ENCODE measurements at places on chromosomes 13 and 19.
A peak's percentile ranks its signal among the peaks of the same experiment; 100 is the strongest.

DNA sequence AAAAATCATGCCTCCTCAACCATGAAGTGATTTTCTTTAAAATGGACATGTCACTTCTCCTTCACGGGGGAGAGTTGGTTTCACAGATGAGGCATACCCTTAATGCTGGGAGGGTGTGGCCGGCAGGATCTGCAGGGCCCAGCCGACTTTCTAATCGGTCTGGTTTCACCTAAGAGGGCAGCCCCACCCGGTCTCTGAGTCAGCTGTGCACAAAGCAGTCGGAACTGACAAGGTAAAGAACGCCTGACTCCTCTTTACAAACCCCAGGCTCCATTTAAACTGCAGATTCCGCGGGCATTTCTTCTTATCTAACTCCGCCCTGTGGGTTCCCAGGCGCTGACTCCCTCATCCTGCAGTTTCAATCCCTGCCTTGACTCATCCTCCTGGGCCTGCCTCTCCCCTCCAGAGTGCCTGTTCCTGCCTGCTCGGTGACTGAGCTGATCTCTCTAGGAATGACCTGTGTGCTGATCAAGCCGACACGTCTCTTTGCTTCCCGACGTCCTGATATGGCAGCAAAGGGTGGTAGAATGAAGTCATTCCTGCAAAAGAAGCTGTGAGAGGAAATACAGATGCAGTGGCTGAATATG is 63.4 kb downstream of the EFNB2 start:
- no peak for DNase-seq

- no peak for DNase-seq
Measured at GRCh38 chr13:43764349-43764748, 22.4 kb downstream of the ENOX1 start.

DNA sequence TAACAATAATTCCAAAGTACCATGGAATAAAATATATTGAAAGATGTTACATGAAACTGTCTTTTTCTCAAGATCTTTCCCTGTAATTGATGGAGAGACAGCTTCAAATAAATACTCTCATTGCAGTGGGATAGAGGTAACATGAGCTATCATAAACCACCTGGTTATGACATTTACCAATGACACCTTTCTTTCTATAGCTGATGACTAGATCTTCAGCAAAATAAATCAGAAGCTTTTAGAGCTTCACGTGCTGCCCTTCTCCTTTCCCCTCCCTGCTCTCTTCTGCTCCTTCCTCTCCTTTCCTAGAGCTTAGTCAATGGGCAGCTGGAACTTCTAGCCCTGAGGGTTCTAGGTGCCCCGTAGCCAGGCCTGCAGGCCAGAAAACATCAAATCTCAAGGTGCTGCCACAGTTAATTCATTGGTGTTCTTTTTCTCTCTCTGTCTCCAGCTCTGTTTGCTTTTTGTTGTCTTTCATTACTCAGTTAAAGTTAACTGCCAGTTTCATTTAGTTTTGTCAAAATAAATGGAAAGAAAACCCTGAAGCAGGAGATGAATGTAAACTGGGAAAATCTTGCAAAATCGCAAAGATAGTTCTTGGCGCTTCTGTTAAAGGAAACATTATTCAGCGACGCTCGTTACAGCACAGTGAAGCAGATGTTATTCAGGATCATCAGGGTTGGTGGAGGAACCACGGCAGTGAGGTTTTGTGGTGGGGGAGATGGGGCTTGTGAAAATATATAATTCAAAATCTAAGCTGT is 8.3 kb upstream of the METTL21C start:
- DNase-seq, result no peak

DNA sequence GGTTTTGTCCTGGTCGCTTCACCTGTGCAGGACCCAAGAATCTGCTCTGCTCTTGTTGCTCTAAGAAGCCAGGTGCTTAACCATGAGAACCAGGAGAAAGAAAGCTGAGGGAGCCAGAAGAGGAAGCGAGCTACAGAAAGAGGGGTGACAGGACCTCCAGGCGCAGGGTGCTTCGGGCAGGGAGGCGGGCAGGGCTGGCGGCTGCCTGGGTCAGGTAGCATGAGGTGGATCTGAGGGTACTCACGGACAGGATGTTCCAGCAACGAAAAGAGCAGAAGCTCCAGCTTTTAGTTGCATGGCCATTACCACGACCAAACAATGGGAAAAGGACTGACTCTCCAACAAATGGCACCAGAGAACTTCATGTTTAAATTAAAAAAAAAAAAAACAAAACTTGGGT is 59.9 kb downstream of the ZNF724 start:
- no peak for DNase-seq

DNA sequence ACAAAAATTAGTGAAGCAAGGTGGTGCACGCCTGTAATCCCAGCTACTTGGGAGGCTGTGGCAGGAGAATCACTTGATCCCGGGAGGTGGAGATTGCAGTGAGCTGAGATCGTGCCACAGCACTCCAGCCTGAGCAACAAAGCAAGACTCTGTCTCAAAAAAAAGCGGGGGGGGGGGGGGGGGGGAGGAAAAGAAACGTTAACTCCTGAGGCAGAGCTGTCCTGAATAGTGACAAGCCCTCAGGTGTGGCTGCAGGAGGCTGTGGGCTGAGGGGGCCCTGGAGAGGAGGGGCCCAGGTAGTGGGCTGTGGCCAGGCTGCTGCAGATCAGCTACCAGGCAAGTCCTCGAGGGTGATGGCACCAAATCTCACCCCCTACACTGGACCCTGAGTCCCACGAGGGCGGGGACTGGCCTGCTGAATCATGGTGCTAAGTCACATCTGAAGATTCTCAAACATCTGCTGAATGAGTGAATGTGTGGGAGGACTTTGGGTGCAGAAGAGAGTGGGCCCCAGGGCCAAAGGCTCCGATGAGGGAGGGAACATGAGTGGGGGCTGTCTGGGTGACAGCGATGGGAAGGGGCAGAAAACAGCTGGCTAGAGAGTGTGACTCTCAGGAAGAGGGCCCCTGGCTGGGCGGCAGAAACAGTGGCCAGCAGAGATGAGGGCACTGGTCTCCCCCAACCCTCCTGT is 24.6 kb upstream of the ATP1A3 start:
- no peak for DNase-seq

GRCh38 chr19:15324791-15325519 is 7.4 kb downstream of the BRD4 start:
- no peak for DNase-seq

DNA sequence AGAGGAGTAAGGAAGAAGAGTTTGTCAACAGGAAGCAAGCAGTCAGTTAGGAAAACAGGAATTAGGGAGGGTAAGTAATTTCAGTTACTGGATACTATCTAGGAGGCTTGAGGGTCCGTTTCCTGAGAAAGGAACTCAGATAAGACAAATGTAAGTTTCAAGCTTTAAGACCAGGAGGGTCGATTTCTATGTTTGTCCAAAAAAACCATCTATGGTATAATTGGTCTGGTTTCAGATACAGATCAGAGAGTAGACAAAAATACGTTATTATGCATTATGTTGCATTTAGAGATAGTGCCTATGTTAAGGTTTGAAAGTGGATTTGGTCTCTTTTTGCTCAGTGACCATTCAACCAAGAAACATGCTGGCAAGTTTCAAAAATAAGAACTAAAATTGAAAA is 789.6 kb upstream of the PCDH20 start:
- no peak for DNase-seq

- DNase-seq, result no peak
Measured at GRCh38 chr19:11963566-11964355, 1.1 kb upstream of the ZNF763 start.

DNA sequence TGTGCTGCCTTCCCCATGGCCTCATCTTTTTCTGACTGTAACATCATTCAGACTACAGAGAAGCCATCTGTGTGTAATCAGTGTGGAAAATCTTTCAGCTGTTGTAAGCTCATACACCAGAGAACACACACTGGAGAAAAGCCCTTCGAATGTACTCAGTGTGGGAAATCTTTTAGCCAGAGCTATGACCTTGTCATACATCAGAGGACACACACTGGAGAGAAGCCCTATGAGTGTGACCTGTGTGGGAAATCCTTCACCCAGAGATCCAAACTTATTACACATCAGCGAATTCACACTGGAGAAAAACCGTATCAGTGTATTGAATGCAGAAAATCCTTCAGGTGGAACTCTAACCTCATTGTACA is 17.2 kb upstream of the ZNF8 start:
- DNase-seq, result no peak

- DNase-seq, result no peak
Measured at GRCh38 chr13:60118696-60119400, 44.9 kb downstream of the DIAPH3 start.

DNA sequence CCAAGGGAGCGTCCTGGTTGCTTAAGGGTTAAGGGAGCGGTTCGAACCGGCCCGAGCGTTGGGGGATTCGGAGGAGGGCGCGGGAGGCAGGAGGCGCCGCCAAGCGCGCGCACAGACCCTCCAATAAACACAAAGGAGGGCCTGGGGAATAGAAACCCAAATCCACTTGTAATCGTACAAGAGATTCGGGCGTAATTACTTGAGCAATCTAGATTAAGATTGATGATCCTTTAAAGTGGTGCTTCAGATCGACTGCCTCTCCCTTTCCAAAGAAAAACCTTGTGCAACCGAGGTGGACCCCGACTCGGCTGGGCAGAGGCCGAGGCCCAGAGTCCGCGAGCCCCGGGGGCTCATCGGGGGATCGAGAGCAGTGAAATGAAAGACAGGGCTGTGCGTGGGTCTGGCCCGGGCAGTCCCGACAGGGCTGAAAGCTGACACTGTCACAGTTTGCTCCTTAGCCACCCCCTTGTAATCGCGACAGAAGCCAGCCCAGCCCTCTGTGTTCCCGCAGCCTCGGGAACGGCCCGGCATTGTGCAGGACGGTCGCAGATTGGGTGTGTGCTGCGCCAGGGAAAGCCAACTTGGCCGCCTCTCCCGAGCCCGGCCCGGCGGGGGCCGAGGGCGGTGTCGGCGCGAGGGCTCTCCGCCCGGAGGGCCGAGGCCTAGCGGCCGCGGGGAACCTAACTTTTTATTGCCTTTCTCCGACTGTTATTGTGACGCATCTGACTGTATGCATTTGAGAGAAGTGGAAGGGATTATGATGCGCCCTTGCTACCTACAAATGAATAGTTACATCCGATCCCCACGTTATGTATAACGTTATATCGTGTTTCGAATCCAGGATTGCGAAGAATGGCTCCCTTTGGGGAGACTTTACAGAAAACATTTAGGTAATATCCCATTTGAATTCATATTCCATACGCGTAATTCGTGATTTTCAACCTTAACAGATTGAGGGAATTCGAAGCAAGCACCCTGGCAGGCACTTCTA is 5.5 kb downstream of the MAB21L1 start:
- DNase-seq, result no peak

DNA sequence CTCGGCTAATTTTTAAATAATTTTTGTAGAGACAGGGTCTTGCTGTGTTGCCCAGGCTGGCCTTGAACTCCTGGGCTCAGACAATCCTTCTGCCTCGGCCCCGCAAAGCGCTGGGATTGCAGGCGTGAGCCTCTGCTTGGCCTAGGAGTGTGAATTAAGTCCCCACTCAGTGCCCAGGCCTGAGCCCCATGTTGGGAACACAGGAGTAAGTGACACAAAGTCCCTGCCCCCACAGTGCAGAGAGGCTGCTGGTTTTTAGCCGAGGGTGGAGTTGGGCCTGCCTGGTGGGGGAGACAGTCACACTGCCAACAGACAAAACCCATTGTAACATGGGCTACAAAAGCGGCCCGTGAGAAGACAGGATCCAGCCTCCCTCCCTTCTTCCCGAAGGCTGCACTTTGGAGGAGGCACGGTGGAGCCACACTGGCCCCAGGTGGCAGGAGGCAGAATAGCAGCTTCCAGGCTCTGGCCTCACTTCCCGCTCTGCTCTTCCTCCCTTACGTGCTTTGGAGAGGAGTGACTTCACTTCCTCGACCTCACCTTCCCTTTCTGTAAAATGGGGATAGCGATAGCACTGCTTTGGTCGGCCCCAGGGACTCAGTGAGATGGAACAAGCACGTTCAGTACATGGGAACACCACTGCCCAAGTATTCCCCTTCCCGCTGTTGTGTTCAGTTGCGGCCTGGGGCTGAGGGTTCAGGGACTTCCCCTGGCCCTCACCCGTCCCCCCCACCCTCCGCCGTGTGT is 15.2 kb upstream of the EHD2 start:
- DNase-seq, result peak; percentile 70

DNA sequence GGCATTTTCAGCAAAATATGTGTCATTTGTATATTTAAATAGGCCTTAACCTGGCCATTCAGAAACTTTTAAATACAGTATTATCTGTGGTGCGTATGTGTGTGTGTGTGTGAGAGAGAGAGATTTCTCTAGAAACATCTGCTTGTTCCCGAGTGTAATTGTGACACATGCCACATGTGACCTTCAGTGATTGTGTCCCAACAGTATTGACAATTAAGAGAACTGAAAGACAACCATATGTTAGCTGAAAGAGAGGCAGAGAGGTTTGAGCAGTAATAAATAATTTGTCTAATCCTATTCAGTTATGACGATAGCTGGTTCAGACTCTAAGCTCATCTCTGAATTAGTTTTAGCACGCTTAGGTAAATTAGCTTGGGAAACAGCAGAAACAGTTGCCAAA is 1503.1 kb downstream of the PCDH9 start:
- peak; percentile 5 for DNase-seq

GRCh38 chr13:33146843-33147611 is 130.8 kb downstream of the KL start:
- no peak for DNase-seq

- no peak for DNase-seq
Measured at GRCh38 chr13:34462843-34463242, 479.2 kb upstream of the NBEA start.

DNA sequence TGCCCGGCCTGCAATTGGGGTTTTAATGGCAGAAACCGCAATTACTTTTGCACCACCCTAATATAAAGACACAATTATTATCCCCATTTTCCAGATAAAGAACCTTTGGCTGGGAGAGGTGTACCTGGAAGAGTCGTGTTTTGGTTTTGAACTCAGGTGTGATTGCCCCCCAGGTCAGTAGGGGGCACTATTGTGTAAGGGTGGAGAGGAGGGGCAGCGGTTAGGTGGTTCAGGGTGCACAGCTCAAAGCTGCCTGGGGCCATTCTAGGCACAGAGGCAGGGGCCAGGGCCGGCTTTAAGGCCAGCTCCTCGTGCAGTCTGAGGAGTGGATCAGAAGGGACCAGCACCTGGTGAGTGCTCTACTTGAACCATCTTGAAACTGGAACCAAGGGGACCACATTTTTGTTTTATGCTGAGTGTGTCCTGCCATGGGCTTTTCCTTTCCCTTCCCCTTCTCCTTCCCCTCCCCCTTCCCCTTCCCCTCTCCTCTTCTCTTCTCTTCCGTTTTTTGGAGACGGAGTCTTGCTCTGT is 5.8 kb upstream of the FCGRT start:
- peak; percentile 50 for DNase-seq
